ENCODE measurements at places on chromosomes 7 and 10. TPM values are rescaled to one million over a fixed set of nuclear protein-coding genes. Genes with fewer than 3 reads are reported as not detected.

RPEL1 gene
- not detected for total RNA-seq

TRIM50 gene
- total RNA-seq = not detected

MKI67 gene
- 1.9 TPM for total RNA-seq

ZNF3 gene
- total RNA-seq = 35.6 TPM

MOGAT3 gene
- total RNA-seq = not detected

OPALIN gene
- total RNA-seq = not detected

HKDC1 gene
- 0.76 TPM for total RNA-seq

FAM180A gene
- total RNA-seq = not detected

CPA5 gene
- total RNA-seq = not detected
